Mucosa of descending colon (tissue), 3 donors: ENCODE measurements at places on chromosomes 5 and 9. TPM values are rescaled to one million over a fixed set of nuclear protein-coding genes. Genes with fewer than 3 reads are reported as not detected.

The FOXE1 gene
- total RNA-seq = not detected

The PNPLA7 gene
- 27.4 TPM for total RNA-seq

The PCDHA5 gene
- total RNA-seq = 0.26 TPM

The CFAP157 gene
- total RNA-seq = 0.12 TPM

The KCNN2 gene
- total RNA-seq = 3.5 TPM

The SLC45A2 gene
- 1.0 TPM for total RNA-seq
